Heart right ventricle (tissue), 16 donors: ENCODE measurements at places on chromosomes 16 and 17. TPM values are rescaled to one million over a fixed set of nuclear protein-coding genes. Genes with fewer than 3 reads are reported as not detected.
A peak's percentile ranks its signal among the peaks of the same experiment; 100 is the strongest.

The TEKT1 gene
- not detected for total RNA-seq

The PPM1E gene
- 0.30 TPM for total RNA-seq

The KRT33A gene
- total RNA-seq, result not detected

- peaks cover 25% of the 10 kb centered on the region for H3K4me1 ChIP-seq
- DNase-seq, result no peak
- no peaks in the 10 kb centered on the region for H3K27me3 ChIP-seq
- no peaks in the 10 kb centered on the region for H3K36me3 ChIP-seq
These were observed 49.9 kb upstream of the CPNE2 start for GRCh38 chr16:57042157-57043111.

DNA sequence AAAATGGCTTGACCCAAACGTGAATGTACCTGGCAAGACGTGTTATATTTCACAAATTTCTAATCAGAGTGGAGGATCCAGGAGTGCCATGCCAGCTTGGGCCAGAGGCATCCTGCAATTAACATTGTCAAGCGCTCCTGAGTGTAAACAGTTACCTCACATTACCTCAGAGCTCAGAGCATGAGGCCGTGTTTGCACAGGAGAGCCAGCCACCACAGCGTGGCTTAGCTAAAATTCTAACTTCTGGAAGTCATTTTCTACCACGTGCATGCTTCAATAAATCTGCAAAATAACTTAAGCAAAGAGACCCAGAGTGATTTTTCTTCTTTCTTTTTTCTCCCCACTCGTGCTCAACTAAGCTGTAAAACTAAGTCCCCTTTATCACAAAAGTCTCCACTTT lies 769.0 kb downstream of the KCNJ2 start:
- no peak overlapping the region for H3K27ac ChIP-seq
- H3K4me1 ChIP-seq, result no peaks in the 10 kb centered on the region
- no peaks in the 10 kb centered on the region for H3K27me3 ChIP-seq
- no peak for DNase-seq

- H3K27ac ChIP-seq, result no peak overlapping the region
- no peak for DNase-seq
- peaks cover 14% of the 10 kb centered on the region for H3K27me3 ChIP-seq
- H3K4me1 ChIP-seq, result no peaks in the 10 kb centered on the region
- no peaks in the 10 kb centered on the region for H3K36me3 ChIP-seq
- no peak overlapping the region for H3K4me3 ChIP-seq
These were observed 60.7 kb upstream of the ADCY9 start for GRCh38 chr16:4176906-4177417.

DNA sequence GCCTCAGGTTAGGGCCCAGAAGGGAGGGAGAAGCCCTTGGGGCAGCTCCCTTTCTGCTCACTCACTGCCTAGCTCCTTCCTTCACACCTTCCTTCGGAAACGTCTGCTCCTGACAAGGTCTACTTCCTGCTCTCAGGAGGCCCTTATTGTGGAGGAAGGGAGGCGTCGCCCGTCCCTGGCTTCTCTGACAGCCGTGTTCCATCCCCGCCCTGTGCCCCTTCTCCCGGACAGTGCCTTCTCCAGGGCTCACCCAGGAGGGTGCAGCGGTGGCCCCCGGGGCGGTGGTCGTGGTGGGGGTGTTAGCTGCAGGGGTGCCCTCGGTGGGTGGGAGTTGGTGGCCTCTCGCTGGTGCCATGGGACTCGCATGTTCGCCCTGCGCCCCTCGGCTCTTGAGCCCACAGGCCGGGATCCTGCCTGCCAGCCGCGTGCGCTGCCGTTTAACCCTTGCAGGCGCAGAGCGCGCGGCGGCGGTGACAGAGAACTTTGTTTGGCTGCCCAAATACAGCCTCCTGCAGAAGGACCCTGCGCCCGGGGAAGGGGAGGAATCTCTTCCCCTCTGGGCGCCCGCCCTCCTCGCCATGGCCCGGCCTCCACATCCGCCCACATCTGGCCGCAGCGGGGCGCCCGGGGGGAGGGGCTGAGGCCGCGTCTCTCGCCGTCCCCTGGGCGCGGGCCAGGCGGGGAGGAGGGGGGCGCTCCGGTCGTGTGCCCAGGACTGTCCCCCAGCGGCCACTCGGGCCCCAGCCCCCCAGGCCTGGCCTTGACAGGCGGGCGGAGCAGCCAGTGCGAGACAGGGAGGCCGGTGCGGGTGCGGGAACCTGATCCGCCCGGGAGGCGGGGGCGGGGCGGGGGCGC lies 231.9 kb downstream of the SEC14L1 start:
- H3K27ac ChIP-seq, result peak overlapping the region; percentile 99
- H3K27me3 ChIP-seq, result no peaks in the 10 kb centered on the region
- H3K4me1 ChIP-seq, result peaks cover 72% of the 10 kb centered on the region
- H3K4me3 ChIP-seq, result peak overlapping the region; percentile 84
- peak; percentile 92 for DNase-seq

- H3K4me3 ChIP-seq, result no peak overlapping the region
- DNase-seq, result no peak
- no peaks in the 10 kb centered on the region for H3K4me1 ChIP-seq
- H3K27me3 ChIP-seq, result no peaks in the 10 kb centered on the region
These were observed 401.5 kb downstream of the SLC39A11 start for GRCh38 chr17:72691017-72691416.

DNA sequence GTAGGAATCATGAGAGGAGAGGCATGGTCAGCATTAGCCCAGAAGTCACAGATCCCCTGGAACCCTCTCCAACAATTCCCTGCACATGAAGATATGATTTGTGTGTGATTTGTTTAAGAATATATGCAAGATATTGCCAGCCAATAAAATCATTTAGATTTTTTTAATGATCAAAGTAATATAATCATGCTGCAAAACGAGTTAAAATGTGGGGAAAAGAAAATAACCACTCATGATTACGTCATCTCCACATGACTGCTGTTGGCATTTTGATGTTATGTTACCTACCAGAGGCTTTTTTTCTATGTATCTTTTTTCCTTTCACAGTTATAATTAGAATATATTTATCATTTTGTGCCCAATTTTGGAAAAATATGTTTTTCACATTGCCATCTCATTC lies 22.4 kb downstream of the SLC35G3 start:
- H3K27me3 ChIP-seq, result no peaks in the 10 kb centered on the region
- H3K36me3 ChIP-seq, result peaks cover 25% of the 10 kb centered on the region
- H3K4me3 ChIP-seq, result no peak overlapping the region
- no peak overlapping the region for H3K27ac ChIP-seq

GRCh38 chr16:56997264-56997663 lies 7.9 kb downstream of the NLRC5 start:
- DNase-seq, result no peak
- H3K4me3 ChIP-seq, result no peak overlapping the region
- no peak overlapping the region for H3K27ac ChIP-seq
- peaks cover 45% of the 10 kb centered on the region for H3K36me3 ChIP-seq
- peaks cover 59% of the 10 kb centered on the region for H3K4me1 ChIP-seq
- no peaks in the 10 kb centered on the region for H3K27me3 ChIP-seq

DNA sequence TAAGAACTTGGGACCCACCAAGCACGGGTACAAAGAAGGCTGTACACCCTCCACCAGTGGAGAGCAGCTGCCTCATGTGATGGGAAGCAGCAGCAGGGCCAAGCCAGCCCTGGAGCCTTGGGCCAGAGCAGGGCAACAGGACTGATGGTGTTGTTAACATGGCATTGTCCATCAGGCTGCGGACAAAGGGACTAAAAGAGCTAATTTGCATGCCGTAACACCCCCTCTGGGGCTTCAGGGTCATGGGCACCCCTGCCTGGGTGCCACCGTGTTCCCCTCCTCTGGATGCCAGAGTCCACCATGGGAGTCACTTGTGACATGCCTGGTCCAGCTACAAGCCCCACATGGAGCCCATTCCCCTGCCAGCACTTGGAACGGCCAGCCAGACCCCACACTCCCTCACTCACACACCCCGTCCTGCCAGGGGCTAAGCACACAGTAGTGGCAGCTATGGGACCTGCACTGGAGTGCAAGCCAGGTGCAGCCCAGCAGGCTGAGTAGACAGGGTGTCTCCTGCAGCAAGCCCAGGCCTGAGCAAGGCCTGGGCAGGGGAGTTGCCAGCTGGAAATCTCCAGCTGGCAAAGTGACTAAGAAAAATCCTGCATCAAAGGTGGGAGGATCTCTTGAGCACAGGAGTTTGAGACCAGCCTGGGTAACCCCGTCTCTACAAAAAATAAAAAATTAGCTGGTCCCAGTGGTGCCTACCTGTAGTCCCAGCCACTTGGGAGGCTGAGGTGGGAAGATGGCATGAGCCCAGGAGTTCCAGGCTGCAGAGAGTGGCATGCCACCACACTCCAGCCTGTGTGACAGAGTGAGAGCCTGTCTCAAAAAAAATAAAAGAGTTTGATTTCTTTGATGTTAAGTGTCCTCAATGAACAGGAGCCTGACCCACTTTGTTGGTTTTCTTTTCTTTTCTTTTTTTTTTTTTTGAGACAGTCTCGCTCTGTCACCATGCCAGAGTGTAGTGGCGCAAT lies 33.7 kb downstream of the NOL11 start:
- H3K36me3 ChIP-seq, result no peaks in the 10 kb centered on the region
- no peaks in the 10 kb centered on the region for H3K4me1 ChIP-seq
- no peak for DNase-seq
- no peak overlapping the region for H3K27ac ChIP-seq
- no peak overlapping the region for H3K4me3 ChIP-seq
- no peaks in the 10 kb centered on the region for H3K27me3 ChIP-seq

DNA sequence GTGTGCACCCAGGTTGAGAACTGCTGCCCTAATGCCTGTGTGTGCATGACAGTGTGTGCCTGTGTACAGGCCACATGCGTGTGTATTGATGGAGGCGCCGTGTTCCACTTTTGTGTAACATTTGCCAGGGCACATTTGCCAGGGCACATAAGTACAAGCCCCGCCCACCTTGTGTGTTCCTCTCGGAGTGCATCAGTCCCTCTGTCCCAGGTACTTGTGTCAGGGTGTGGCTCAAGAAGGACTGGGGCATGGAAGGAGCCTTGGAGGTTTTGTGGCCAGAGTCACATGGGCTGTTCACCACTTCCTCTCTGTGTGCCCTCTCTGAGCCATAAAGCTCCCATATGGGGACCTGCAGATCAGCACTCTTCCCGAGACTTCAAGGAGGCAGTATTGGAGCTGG lies 73.9 kb downstream of the MRM1 start:
- no peak overlapping the region for H3K27ac ChIP-seq
- no peak overlapping the region for H3K4me3 ChIP-seq
- no peaks in the 10 kb centered on the region for H3K4me1 ChIP-seq
- H3K27me3 ChIP-seq, result peaks cover 20% of the 10 kb centered on the region

- peaks cover 40% of the 10 kb centered on the region for H3K27me3 ChIP-seq
- H3K36me3 ChIP-seq, result no peaks in the 10 kb centered on the region
- no peak for DNase-seq
- H3K27ac ChIP-seq, result no peak overlapping the region
These were observed 14.6 kb upstream of the ENPP7 start for GRCh38 chr17:79715943-79716797.

DNA sequence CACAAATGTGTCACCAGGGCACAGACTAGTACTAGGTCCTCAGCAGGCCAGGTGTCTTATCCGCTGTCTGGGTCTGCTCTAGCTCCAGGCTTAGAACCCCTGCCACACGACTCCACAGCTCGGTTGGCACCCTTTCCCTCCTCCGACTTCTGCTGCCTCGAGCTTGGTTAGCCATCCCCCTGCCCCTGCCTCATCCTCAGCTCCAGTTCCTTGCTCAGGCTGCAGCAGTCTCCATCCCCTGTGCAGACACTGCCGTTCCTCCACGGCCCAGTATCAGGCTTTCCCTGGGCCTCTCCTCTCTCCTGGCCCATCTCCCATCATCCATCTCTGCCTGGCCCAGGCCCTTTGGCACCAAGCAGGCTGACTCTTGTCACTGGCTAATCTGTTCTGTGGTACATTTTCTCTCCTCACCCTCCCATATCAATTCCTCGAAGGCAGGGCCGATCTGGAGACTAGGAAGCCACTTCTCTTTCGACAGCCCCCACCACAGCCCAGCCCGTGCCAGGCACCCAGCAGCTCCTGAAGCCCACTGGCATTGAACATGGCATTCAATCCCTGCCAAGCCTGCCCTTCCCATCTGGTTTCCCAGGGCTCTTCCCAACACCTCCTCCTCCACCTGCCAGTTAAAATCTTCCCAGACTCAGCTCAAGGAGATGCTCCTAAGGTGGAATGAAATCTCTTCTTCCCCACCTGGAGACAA lies 1.4 kb upstream of the GRN start:
- no peak overlapping the region for H3K4me3 ChIP-seq
- H3K36me3 ChIP-seq, result no peaks in the 10 kb centered on the region
- no peaks in the 10 kb centered on the region for H3K27me3 ChIP-seq

GRCh38 chr16:15830832-15831451 lies 25.9 kb downstream of the MYH11 start:
- no peak overlapping the region for H3K27ac ChIP-seq
- no peaks in the 10 kb centered on the region for H3K36me3 ChIP-seq
- no peak for DNase-seq
- no peaks in the 10 kb centered on the region for H3K4me1 ChIP-seq

GRCh38 chr17:38542286-38542685 lies 63.5 kb downstream of the SRCIN1 start:
- DNase-seq, result no peak
- H3K4me3 ChIP-seq, result no peak overlapping the region
- no peaks in the 10 kb centered on the region for H3K36me3 ChIP-seq
- peaks cover 48% of the 10 kb centered on the region for H3K27me3 ChIP-seq

DNA sequence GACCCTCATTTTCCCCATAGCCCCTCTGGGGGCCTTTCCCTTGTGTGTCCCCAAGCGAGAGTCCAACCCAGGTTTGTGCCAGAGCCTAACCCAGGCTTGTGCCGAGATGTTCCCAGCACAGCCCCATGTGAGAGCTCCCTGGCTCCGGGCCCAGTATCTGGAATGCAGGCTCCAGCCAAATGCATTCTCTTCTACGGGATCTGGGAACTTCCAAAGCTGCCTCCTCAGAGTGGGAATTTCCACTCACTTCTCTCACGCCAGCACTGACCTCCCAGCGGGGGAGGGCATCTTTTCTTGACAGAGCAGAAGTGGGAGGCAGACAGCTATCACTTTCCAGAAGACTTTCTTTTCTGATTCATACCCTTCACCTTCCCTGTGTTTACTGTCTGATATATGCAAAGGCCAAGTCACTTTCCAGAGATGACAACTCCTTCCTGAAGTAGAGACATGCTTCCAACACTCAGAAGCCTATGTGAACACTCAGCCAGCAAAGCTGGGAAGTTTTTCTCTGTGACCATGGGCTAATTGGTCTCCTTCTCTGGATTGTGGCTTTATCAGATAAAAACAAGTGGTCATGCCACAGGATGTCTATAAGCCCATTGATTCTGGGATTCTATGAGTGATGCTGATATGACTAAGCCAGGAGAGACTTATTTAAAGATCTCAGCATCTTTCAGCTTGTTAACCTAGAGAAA lies 2.5 kb upstream of the CCL2 start:
- H3K4me3 ChIP-seq, result no peak overlapping the region
- H3K27me3 ChIP-seq, result no peaks in the 10 kb centered on the region
- peak; percentile 95 for DNase-seq
- peaks cover 65% of the 10 kb centered on the region for H3K4me1 ChIP-seq
- H3K36me3 ChIP-seq, result peaks cover 8% of the 10 kb centered on the region
- peak overlapping the region; percentile 82 for H3K27ac ChIP-seq

- peaks cover 47% of the 10 kb centered on the region for H3K4me1 ChIP-seq
- H3K36me3 ChIP-seq, result no peaks in the 10 kb centered on the region
- H3K4me3 ChIP-seq, result no peak overlapping the region
- no peaks in the 10 kb centered on the region for H3K27me3 ChIP-seq
- no peak overlapping the region for H3K27ac ChIP-seq
- DNase-seq, result no peak
These were observed 35.9 kb upstream of the GHDC start for GRCh38 chr17:42230225-42230624.
